ENCODE measurements at places on chromosomes 5 and 9. TPM values are rescaled to one million over a fixed set of nuclear protein-coding genes. Genes with fewer than 3 reads are reported as not detected.

- no peak for DNase-seq
These were observed 12.0 kb downstream of the RUSC2 start for GRCh38 chr9:35501946-35502345.

DNA sequence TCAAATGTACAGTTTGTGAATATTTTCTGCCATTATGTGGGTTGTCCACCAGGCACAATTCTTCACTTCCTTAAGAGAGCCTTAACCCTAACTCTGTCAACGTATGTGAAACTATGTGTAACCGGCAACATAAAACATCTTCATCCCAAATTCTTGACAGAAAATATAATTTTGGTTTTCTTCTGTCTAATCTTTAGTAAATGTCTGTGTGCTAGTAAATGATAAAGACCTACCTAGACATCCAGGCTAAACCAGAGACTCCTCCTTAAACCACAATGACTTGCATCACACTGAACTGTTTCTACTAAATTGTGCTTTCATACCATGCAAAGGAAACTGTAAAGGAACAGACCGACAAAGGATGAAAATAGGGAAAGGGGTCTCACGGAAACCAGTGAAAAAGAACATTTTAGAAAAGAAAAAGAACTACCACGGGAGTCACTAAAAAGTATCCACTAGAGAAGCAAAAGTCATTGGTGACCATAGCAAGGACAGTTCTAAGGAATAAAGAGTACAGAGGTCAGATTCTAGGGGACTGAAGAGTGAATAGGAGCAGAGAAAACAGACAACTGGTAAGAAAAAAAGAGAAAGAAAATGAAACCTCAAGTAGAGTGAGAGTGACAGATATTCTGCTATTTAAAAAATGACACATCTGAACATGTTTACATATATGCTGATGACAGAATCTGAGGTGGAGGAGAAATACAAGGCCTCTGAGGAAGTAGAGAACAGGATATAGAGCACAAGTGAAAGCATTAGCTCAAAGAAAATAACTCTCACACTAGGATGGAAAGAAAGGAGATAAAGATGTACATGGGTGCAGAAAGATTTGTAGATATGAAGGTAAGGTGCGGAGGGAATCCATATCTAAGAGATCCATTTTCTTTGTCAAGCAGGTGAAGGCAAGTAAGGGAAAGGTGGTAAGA lies 49.4 kb downstream of the FNIP1 start:
- DNase-seq, result no peak

GRCh38 chr5:135578685-135579341 lies at the start of gene CXCL14:
Gene CXCL14, minus strand, starts transcription at chr5:135578991. Its CDS starts 213 bp downstream, at chr5:135578778.
- DNase-seq, result peak; percentile 92

The SLC6A18 gene
- not detected for total RNA-seq

DNA sequence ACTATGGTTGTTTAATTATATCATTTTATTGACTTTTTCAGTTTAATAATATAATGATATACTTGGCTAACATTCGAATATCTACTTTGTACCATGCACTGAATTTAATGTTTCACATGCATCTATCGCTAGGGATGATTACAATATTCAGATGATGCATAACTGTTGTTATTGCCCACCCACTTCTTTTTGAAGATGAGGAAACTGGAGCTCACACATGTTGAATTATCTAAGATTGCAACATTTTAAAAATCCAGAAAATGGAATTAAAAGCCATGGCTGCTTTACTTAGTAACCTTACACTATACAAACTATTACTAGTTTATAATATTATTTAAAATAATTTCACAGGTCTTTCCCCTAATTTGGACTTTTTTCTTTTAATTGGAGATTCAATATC lies 171.7 kb downstream of the TLR4 start:
- DNase-seq, result no peak

GRCh38 chr9:131636593-131636992 lies 91.3 kb downstream of the PRRT1B start:
- DNase-seq, result no peak

The TXNDC8 gene
- total RNA-seq, result 5.1 TPM

DNA sequence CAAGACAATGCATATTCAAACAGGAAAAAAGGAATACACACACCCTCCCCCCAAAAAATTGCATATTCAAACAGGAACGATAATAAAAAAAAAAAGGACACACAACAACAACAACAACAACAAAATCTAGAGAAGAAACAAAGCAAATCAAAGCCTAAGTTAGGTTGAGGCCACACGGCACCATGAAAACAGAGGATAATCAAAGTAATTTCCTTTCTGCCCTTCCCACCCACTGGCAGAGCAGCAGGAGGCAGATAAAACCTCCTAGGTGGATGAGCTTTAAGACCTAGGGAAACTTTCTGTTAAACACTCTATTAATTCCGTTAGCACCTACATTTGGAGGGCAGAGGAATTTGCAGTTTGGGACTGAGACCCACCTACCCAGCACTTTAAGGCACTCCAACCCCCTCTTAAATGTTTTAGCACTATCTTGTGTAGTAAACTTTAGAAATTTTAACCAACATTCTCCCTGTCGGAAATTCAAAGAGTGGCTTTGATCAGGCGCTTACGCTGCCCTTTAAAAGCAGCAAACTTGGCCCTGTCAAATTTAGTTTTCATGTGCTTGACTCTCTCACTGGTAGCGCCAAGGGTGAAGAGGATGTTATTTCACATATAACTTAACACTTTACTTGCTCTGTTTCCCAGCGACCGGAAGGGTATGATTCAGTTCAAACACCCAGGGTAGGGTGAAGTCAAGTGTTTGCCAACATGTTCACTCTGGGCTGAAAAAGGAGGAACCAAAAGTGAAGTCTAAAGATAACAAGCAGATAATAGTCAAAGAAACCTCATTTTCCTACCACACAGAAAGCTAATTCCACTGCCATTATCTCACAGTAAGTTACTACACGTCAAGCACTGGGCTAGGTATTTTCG lies 9.2 kb downstream of the ENC1 start:
- peak; percentile 18 for DNase-seq

DNA sequence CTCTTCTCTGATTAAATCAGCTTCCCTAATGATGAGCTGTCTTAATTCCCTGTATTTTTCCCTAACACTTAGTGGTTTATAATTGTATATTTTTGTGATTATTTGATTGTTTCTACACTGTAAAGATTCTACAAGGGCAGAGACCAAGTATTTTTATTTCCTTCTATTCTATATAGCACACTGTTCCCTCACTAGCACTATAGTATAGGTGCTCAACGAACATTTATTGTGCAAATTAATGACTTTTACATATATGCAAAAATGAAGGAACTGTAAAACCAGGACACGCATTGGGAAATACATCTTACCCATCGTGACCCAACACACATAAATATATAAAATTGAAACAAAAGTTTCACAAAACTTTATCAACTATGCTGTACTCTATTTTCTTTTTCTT lies 7.6 kb downstream of the KDM4C start:
- no peak for DNase-seq

GRCh38 chr9:34545497-34545896 lies 22.7 kb upstream of the ENHO start:
- no peak for DNase-seq

The SPATA31A3 gene
- 2.2 TPM for total RNA-seq

GRCh38 chr5:65919773-65920172 lies 6.6 kb upstream of the ERBIN start:
- DNase-seq, result no peak

- no peak for DNase-seq
These were observed 20.9 kb upstream of the SPINK5 start for GRCh38 chr5:148042881-148043280.

GRCh38 chr5:159100025-159100781 lies 487 bp upstream of the EBF1 start:
- peak; percentile 93 for DNase-seq

DNA sequence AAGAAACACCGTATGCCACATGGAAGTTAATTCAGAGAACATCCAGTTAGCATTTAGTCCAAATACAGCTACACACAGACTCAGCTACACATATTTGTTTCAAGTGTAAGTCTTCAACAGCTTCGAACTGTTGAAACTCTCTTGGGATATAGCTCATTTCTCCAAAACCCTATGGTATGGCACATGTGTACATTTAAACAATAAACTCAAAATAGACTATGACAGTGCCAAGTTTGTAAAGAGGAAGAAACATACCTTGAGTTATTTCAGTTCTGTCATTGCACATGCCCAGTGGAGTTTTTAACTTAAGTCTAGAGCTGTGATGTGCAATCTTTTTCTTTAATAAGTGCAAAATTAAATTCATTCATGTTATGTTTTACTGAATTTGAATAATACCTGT lies 155.1 kb upstream of the RAI14 start:
- DNase-seq, result no peak

- DNase-seq, result no peak
These were observed 20.9 kb upstream of the SPARC start for GRCh38 chr5:151707567-151707966.

GRCh38 chr5:157714596-157714864 lies 16.7 kb upstream of the THG1L start:
- no peak for DNase-seq

The ALDH7A1 gene
- total RNA-seq, result 51.8 TPM

The FCN2 gene
- not detected for total RNA-seq

- DNase-seq, result no peak
These were observed 8.4 kb upstream of the OLFM1 start for GRCh38 chr9:135079018-135079417.

DNA sequence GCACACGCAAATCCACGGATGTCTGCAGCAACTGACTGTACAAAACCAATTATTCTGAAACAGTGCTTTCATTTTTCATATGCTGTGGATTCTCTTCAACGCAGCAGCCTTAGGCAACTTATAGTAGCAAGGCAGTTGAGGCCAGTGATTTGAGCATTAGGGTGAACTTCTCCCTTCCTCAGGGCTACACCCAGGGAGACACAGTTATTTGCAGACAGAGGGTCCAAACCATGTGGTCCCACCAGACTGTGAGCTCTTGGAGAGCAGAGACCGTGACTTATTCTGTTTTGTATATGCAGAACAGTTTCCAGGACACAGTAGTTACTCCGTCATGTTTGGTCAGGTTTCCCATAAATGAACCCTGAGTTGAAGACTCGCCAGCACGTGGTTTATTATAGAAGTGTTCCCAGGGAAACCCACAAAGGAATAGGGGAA lies 19.0 kb upstream of the WHRN start:
- peak; percentile 78 for DNase-seq

DNA sequence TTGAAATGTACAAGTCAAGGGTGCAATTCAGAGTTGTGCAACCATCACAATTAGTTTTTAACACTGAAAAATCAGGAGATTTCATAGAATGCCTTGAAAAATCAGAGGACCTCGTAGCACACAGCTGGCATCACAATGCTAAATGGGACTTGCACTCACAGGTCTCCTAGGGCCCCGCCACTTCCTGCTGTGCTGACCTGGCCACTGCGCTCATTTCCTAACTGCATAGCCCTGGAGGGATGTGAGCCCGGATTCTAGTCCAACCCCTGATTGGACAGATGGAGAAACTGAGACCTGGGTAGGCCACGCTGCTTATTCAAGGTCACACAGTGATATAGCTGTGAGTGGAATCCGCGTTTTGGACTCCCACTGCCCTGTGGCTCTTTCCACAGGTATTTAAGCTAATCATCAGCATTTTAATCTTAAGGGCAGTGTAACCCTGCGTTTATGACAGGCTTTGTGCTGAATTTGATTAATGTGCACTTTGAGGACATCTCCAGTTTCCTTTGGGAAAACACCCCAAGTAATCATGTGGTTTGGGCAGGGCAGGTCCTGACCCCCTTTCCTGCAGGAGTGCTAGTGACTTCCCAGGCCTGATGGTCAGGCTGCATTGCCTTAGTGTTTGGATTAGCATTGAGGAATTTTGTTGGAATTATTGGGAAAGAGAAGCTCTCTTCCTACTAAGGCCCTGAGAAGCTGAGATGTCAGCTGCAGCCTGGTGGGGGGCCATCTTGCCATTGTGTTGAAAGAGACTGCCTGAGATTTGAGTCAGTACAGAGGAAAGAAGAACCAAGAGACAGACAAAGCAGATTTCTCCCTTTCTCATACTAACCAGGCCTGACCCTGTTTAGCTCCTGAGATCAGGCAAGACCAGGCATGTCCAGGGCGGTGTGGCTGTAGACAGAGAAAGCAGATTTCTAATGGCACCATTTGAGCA lies 36.2 kb downstream of the STC2 start:
- peak; percentile 52 for DNase-seq

DNA sequence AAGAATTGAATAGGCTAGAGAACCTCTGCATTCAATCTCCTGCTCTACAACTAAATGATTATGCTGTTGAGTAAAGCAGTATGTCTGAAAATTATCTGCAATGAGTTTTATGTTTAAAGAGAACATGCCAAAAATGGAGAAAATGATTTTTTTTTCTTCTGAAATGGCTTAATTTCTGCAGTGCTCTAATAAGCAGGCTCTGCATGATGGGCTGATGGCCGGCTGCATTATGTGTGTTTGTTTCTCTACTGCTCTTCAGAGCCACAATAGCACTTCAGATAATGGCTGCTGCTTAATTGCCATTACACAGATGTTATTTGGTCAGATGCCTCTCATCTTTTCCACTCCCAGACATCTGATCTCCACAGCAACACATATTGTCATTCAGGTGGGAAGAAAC lies 286.4 kb upstream of the DMAC1 start:
- DNase-seq, result no peak

DNA sequence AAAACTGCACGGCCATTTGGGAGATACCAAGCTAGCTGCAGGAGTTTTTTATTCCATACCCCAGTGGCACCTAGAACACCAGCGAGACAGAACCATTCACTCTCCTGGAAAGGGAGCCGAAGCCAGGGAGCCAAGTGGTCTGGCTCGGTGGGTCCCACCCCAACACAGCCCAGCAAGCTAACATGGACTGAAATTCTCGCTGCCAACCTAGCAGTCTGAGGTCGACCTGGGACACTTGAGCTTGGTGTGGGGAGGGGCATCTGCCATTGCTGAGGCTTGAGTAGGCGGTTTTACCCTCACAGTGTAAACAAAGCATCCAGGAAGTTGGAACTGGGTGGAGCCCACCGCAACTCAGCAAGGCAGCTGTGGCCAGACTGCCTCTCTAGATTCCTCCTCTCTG lies 108.9 kb upstream of the CHD1 start:
- no peak for DNase-seq

GRCh38 chr5:35073160-35073559 lies 25.4 kb upstream of the AGXT2 start:
- DNase-seq, result no peak

Measured in umbilical cord (tissue), 2 donors.